ENCODE measurements at places on chromosomes 7 and 10.

GRCh38 chr10:125093199-125093973, 67.0 kb downstream of the CTBP2 start:
- no peak for DNase-seq

DNA sequence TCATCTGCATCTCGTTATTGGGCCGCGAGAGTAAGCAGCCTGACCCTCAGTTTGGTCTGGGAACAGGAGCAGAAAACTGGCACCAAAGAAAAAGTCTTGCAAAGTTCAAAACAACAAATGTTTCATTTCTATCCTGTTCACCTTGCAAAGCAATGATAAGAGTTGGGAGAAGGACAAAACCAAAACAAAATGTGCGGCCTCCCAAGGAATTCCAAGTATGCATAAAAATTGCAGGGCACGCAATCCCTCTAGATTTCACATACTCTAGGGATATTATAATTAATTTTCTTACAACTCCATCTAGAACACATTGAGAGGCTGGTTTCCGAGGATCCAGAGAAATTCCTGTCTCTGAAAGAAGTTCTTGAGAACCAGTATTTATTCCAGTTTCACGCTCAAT, 20.1 kb downstream of the CHUK start:
- no peak for DNase-seq

DNA sequence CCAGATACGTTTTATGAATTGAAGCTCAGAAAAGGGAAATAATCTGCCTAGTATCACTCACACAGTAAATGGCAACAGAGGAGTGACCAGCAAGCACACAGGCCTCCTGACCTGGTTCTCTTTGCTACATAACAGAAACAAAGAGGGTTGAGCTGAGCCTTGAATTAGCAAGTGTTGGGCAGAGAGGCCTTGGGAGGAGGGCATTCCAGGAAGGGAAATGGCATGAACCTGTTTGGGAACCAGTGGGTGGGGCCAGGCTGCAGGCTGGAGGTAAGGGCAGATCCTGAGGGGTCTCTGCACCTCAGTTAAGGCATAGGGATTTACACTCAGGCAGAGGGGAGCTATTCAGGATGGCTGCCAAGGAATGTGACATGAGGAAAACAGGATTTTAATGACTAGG, 24.8 kb upstream of the CYCS start:
- DNase-seq: no peak

DNA sequence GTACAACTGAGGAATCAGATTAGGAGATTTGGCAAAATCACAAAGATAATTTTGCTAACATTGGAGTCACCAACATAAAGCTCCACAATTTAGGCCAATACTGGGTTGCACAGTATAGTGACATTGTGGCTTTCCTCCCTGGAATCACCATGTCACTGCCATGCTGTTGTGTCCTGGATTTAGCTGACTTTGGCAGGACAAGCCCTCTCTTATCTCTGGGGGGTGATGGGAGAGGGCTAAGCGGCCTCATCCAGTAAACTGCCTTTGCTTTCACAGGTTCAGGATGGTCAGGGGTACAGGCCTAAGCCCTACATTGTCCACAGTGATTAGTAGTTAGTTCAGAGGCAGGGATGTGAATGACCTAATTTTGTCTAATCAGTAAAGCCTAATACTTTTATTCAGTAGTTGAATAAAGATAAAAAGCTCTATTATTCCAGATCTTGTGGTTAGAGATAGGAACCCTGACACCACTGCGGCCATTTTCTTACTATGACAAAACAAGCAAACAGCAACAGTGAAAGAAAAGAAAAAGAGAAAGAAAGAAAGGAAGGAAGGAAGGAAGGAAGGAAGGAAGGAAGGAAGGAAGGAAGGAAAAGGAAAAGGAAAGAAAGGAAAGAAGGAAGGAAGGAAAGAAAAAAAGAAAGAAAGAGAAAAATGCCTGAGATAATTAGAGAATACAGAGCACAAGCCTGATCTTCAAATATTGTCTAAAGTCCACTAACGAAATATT, 140.1 kb downstream of the ETV1 start:
- DNase-seq: peak; percentile 34

DNA sequence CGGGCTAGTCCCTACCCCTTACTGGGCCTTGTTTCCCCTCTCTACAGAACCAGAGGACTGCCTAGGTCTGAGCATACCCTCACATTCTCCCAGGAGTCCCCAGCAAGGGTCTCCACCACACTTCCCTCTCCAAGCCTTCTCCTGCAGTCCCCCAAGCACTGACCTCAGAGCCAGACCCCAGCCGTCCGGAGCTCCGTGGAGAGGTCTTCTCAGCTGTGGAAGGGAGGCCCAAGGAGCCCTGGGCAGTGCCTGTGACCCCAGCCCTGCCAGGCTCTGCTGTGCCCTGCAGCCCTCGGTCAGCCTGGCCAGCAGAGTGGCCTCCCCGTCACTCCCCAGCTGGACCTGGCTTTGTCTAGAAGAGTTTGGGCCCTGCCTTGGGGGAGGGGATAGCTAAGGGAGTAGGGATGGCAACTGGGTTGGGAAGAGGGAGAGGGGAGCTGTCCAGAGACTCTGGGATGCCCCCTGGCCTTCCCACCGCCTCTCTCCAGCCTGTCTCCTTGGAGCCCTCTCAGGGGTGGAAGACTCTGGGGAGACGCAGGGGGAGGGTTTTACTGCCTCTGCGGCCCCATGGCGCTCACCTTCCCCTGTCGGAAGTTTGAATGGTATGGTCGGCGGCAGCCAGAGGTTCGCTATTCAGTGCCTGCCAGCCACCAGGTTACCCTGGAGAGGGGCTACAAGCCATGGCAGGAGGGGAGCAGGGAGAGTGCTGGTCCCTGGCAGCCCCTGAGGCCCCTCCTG, at the start of gene C10orf105:
TSS of gene C10orf105 (minus strand) at position 315 of the 738 bp plus-strand sequence. CDS start 3,441 bp downstream, outside the sequence.
- DNase-seq: no peak

DNA sequence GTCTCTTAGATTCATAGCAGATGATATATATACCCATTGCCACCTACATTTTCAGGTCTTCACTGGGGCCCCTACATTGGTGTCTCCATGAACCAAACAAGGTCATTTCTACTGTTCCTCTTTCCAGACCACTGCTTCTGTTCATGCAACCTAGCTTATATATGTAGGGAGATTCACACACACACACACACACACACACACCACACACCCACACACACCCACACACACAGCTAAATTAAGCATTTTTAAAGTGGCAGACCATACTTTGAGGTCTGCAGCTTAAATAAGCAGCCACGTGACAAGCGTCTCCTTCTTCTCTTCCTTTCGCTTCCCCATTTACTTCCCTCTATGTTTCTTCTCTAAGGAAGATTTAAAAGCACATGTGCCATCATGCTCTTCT, 70.0 kb upstream of the CC2D2B start:
- no peak for DNase-seq

DNA sequence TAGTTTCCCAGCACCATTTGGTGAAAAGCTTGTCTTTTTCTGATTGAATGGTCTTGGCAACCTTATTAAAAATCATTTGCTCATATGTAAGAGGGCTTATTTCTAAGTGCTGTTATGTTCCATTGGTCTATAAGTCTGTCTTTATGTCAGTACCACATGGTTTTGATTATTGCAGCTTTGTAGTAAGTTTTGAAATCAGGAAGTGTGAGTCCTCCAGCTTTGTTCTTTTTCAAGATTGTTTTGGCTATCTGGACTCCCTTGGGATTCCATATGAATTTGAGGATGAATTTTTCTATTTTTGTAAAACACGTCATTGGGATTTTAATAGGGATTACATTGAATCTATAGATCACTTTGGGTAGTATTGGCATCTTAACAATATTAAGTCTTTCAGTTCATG, 5.4 kb downstream of the KIF11 start:
- DNase-seq: no peak

- DNase-seq: peak; percentile 48
These were observed 899 bp downstream of the PUS7 start for GRCh38 chr7:105521027-105521716.

DNA sequence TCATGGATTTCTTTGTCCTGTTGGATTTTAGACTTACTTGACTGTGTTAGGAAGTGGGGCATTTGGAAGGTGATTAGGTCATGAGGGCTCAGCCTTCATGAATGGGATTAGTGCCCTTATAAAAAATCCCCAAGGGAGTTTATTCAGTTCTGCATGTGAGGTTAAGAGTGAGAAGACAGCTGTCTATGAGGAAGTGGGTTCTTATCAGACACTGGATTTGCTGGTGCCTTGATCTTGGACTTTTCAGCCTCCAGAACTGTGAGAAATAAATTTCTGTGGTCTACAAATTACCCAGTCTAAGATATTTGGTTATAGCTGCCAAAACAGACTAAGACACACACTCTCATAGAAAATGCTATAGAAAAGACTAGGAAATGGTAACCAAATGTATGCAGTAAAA, 724.7 kb upstream of the FZD8 start:
- DNase-seq: no peak

DNA sequence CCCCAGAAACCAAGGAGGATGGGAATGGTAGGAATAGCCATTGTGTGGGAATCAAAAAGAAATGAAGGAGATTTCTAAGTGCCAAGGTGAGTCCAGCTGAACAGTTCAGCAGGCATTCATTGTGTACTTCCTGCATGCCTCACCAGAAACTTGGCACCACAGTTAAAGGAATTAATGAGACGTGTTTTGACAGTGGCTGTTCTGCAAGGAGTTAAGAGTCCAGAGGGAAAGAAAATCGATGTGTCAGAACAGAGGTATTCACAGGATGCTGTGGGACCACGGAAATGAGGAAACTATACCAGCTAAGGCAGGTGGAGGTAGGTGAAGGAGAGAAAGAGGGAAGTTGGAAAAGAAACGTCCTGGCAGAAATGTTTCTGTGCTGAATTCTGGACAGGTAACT, 78.1 kb downstream of the PRKCQ start:
- DNase-seq: no peak

GRCh38 chr7:83732305-83732704, 83.4 kb upstream of the SEMA3E start:
- DNase-seq: no peak

DNA sequence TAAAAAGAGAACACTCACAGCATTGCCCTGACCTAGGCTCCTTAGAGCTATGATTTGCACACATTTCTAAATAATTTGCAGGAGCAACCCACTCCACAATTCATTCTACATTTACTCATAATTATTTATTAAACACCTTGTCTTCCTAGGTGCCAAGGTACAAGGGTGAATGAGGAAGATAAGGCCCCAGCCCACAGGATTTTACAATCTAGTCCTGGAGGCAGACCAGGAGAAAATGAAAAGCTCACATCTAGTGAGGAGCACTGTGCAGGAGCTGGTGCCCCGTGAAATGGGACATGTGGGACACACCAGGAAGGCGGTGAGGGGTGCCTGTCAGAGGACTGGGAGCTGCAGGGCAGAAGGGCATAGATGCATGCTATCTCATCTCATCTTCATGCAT, 59.7 kb upstream of the LRRC18 start:
- no peak for DNase-seq

GRCh38 chr7:116530107-116530820, 5.4 kb downstream of the CAV1 start:
- DNase-seq: no peak

DNA sequence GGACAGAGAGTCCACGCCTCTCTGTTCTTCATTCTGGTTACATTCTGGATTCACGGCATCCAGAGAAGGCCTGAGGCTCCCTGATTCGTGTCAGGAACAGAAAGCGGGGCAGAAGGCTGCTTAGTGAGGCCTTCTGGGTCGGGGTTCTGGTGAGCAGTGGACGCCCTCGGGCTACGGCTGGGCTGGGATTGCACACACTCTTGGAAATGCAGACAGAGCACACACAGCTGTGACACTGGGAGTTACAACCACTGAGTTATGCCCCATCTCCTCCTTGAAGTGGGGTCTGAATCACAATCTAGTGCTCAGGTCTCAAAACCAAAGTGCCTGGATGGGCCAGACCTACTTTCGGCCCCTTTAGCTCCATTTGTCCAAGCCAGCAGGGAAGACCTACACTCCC, 156.9 kb upstream of the GDF10 start:
- no peak for DNase-seq

GRCh38 chr7:64639267-64640001, 26.5 kb upstream of the ZNF107 start:
- no peak for DNase-seq

DNA sequence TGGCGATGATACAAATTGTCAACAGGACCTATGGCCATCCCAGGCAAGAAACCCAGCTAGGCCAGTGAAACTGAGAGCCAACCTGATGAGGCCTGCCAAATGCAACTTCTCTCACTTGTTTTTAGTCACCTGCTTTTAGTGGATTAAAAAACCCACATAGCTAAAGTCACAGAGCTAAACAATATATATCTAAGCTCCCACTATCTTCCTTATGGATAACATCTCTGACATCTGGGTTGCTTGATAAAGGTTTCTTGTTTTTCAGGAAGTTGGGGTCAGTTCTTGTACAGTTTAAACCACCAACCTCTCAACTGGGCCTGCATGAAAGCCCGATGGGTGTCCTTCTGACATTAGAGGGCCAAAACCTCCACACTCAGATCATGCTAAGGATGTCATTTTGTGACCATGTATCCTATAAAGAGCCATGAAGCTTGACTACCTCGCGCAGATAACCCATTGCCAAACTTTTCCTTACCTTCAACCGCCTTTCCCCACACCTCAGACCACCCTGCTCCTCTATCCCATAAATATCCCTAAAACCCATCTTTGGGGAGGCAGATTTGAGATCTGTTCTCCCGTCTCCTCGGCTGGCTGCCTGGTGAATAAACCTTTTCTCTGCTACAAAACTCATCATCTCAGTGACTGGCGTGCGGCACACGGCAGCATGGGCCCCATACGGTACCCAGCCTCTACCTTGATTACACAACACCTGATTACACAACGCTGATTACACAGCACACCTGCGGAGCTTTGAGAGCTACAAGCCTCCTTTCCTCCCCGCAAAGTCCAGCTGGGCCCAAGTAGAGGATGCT, 797 bp upstream of the STMP1 start:
- peak; percentile 8 for DNase-seq

DNA sequence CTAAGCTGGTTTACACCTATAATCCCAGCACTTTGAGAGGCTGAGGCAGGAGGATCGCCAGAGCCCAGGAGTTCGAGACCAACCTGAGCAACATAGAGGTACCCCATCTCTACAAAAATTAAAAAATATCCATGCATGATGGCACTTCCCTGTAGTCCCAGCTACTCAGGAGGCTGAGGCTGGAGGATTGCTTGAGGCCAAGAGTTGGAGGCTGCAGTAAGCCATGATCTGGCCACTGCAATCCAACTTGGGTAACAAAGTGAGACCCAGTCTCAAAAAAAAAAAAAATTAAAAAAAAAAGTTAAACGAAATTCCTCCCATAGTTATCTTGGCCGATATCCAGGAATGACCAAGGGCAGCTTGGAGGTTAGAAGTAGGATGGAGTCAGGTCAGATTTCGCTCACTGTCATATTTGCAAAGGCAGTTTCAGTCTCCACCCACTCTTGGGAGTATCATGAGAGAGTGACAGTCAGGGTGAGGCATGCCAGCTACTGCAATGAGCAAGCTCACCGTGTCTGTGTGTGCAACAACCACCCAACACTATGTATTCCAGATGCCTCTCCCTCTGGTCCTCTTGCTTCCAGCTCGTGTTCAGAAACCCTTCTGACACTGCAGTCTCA, 6.0 kb upstream of the ZDHHC4 start:
- DNase-seq: no peak

DNA sequence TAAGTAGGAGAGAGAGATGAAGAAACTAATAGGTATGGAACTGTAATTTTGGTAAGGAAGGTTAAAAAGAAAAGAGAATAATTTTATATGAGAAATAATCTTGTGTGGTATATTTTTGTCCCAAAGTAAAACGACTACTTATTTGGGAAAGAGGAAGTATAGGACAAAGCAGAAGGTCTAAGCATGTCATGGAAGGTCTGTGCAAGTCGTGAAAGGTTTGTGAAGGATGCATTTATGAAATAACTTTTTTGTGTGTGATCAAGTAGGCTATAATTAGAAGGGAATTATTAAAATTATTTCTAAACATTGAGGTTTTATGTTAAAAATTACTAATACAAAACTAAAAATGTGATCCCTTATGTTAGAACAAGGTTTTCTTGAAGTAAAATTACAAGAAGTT, 63.3 kb downstream of the ZNF783 start:
- no peak for DNase-seq

- DNase-seq: no peak
These were observed 131.5 kb downstream of the SPAG6 start for GRCh38 chr10:22476601-22477321.

Measured in G401 (cell line).